ENCODE measurements at places on chromosomes 2 and 18.

DNA sequence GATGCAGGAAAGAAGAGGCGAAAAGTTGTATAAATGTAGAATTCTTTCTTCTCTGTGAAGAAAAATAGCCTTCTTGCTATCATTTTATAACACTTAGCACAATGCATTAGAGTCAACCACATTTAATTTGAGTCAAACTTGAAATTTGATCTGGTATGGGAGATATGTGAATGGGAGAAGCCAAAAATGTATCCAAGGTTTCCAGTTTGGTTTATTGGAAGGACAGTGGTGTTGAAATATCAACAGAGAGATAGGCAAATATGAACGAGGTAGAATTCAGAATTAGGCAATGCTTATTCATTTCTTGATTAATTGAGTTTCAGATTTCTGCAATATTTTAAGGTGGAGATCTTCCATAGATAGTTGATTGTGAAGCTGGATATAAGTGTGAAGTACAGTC, 991.9 kb upstream of the CHAC2 start:
- no peak for DNase-seq

GRCh38 chr2:143083636-143084035, 45.6 kb upstream of the ARHGAP15 start:
- DNase-seq: no peak

DNA sequence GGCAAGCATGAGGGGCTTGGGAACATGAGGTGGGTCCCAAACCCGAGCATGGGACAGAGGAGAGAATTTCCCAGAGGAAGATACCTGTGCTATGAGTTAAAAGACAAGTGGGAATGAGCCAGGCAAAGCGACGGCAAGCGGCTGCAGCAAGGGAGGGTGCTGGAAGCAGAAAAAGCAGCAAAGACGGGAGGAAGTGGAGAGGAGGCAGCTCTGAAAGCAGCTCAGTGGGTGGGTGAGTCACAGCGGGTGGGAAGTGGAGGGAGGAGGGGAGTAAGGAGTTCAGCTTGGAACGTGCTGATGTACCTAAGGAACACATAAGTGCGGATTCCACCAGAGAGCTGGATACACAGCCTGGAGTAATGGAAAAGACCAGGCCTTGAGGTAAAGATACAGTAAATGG, 41.4 kb downstream of the THUMPD2 start:
- DNase-seq: no peak

GRCh38 chr18:51391731-51392130, 194.2 kb upstream of the MEX3C start:
- DNase-seq: no peak

DNA sequence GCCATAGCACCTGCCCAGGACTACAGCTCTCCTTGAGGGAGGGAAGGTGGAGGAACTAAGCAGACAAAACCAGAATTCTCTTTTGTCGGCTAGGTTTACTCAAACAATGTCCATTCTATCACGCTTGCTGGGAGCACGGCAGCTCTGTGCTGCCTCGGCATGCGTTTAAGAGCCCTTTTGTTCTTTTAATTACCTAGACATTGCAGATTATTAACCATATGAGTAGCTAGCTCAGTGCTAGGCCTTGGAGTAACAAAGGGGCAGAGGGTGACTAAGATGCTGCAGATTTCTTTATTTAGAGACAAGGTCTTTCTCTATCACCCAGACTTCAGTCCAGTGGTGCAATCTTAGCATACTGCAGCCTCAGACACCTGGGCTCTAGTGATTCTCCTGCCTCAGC, 11.1 kb downstream of the MSGN1 start:
- DNase-seq: no peak

GRCh38 chr18:31652357-31652756, 32.0 kb downstream of the B4GALT6 start:
- no peak for DNase-seq

- DNase-seq: peak; percentile 91
Observed at GRCh38 chr2:70043252-70043875, 43.9 kb upstream of the PCBP1 start.

- DNase-seq: no peak
Observed at GRCh38 chr2:189580658-189581353, at the start of gene SLC40A1. Gene SLC40A1 (minus strand): TSS chr2:189580786. CDS start chr2:189580460, 326 bp downstream.

DNA sequence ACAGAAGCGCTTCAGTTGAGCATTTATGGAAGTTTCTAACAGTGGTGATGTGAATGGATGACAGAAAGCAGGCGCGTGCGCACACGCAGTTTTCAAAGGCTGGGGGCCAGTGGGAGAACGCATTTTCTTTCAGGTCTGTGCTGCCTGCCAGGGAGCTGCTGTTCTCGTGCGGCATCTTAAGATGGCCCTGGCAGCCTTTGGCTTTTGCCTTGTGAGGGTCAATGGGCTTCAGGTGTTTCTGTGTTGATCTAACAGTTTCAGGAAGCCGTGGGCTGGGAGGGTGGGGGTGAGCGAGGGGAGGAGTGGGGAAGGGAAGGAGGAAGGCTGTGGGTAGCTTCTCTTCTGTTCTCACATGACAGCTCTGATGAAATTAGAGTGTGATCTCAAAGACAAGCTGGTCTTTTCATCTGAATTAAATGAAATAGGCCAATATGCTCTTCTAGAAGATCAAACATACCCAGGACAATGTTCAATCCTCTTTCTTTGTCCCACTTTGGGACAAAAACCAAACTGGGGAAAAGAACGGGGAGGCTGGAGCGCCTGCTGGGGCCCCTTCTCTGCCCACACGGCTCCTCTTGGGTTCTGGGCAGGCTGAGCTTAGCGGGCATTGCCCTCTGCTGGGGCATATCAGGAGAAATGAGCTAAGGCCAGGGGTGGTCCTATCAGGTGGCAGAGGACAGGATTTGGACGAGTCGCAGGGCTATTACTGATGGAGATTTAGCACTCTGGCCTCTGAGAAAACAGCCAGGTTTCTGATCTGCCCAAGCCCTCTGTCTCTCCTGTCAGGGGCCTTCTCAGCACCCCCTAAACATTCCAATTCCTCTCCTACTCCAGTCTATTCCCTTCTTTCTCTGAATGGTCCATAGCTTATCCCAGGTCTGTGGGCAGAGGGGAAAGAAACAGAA, 126.2 kb upstream of the LGALSL start:
- peak; percentile 67 for DNase-seq

DNA sequence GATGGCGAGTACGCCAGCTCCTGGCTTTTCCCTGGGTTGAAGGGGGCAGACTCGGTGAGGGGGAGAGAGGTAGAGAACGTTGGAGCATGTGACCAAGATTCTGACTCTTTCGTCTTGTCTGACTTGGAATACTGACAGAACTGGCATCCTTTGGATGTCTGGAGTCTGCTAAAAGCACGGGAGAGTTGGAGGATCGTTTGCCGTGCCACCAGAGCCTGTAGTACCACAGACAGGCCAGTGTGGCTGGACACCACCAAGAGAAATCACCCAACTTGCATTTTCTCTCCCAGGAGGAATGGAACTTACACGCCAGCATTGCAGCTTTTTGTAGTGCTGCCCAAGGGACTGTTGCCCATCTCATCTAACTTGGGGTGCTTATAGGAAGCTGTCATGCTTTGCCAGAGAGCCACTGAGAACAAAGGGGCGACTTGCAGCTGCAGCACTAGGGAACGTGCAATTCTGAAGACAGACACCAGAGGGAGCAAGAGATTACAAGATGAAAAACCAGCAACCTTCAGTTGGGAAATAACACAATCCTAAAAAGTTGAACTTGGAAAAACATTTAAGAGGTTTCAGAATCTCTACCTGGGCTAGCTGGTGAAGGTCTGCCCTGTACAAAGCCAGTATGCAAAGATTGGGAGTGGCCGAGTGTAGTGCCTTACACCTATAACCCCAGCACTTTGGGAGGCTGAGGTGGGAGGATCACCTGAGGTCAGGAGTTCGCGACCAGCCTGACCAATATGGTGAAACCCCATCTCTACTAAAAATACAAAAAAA, 24.1 kb downstream of the PSMG2 start:
- no peak for DNase-seq

- no peak for DNase-seq
Observed at GRCh38 chr18:13227910-13228309, 9.3 kb downstream of the LDLRAD4 start.

GRCh38 chr2:123640685-123641335, 384.3 kb upstream of the CNTNAP5 start:
- DNase-seq: no peak

- no peak for DNase-seq
Observed at GRCh38 chr2:56687169-56687568, 503.4 kb downstream of the CCDC85A start.

- no peak for DNase-seq
Observed at GRCh38 chr2:13662055-13662454, 945.3 kb downstream of the TRIB2 start.

- DNase-seq: no peak
Observed at GRCh38 chr2:42325609-42326008, 35.4 kb downstream of the COX7A2L start.

- no peak for DNase-seq
Observed at GRCh38 chr2:187215532-187216240, 232.4 kb downstream of the CALCRL start.

DNA sequence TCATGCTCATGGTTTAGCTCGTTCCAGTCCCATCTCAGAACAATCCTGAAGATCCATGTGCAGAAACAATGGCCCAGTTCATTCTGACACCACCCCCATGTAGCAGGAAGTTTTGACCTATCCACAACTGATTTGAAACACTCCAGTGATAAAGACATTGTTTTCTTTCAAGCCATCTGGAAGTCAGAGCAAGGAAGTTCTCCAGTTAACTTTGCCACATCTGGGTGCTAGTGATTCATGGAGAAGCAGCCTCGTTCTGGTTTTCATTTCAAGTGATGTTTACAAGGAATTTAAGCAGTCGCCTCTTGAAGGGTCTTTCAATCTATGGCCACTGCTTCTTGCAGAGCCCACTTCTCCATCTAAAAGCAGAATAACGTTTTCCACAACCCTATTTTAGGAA, 36.6 kb upstream of the TWIST2 start:
- DNase-seq: no peak

GRCh38 chr2:219571311-219572236, at the start of gene OBSL1:
Gene OBSL1 (minus strand): TSS chr2:219571539. CDS start chr2:219571232, 307 bp downstream.
- DNase-seq: no peak

- no peak for DNase-seq
Observed at GRCh38 chr2:239908744-239909143, 116.4 kb downstream of the NDUFA10 start.

- no peak for DNase-seq
Observed at GRCh38 chr18:50627594-50628532, 68.0 kb downstream of the MAPK4 start.

DNA sequence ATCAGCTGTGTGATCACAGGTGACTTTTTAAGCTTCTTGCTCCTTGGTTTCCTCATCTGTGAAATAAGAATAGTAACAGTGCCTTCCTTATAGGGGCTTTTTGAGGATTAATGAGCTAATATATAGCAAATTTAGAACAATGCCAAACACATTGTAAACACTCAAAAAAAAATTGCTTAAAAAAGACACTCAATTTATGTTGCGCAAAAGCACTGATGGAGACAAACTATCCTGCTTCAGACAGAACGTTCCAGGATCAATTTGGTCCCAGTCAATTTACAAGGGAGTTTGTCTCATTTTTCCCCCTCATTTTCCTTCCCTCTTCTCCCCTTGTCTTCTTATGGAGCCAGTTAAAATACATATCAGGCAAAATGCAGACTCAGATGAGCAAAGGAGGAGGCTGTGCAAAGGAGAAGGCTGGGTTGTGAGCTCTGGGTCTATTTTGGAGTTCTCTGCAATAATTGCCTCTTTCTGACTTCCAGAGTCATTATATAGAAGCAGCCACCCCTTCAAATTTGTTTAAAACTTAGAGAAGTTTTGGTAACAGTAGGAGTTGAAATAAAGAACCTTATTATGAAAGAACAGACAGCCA, 83.7 kb downstream of the SOCS6 start:
- no peak for DNase-seq

- DNase-seq: no peak
Observed at GRCh38 chr18:41530970-41531369, 424.1 kb upstream of the PIK3C3 start.

- DNase-seq: no peak
Observed at GRCh38 chr2:51758081-51758480, 726.1 kb upstream of the NRXN1 start.

GRCh38 chr2:140589696-140590095, 1541.1 kb downstream of the LRP1B start:
- no peak for DNase-seq

- DNase-seq: no peak
Observed at GRCh38 chr2:128198656-128199055, 107.7 kb downstream of the UGGT1 start.

DNA sequence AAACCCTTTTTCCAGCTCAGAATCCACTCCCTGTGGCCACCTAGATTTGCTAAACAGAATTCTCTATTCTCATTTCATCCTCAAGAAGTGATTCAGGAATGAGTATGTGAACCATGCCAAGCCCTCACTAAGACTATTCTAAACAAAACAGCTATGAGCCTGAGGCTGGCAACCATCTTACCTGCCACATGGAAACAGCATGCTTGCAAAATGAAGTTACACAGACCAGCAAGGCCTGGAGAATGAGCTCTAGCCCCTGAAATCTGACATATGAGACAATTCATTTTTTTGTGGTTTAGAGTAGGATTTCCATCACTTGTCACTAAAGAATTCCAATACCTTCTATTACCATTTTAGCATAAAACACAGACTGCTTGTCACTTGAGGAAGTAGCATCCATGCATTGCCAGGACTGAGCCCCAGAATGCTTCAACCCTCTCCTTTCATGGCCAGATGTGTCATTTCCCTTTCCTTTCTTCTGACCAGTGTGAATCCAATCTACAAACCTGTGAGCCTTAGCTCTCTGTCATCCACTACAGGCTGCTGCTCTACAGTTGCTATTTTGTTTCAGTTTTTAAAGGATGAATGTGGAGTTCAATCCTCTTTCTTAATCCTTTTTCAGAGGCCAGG, 744.3 kb upstream of the ACVR2A start:
- no peak for DNase-seq

All from natural killer cell treated with Interleukin-12 subunit alpha and Interleukin-12 subunit beta and Interleukin-15 and Interleukin-18, amount 100 ng/mL, for 72 hours (primary cell).